ENCODE measurements at places on chromosomes 11 and 22.

DNA sequence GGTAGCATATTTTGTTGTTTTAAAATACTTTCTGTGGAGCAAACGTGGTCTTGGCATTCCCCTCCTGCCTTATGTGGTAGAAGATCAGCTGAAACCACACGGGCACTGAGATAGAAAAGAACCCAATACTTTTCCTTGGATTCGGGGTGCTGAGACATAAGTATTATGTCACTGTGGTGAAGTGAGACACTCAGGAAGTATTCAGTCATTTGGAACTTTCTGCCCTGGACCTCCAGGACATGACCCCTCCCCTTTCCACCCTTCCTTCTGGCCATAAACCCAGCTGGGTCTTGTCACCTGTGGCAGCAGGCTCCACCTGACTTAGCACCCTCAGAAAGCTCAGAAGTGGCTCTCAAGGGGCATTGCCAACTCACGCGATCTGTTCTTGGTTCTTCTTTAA is 123.4 kb downstream of the SWAP70 start:
- no peak for DNase-seq

GRCh38 chr11:65338676-65339075 is 5.0 kb downstream of the DPF2 start:
- no peak for DNase-seq

DNA sequence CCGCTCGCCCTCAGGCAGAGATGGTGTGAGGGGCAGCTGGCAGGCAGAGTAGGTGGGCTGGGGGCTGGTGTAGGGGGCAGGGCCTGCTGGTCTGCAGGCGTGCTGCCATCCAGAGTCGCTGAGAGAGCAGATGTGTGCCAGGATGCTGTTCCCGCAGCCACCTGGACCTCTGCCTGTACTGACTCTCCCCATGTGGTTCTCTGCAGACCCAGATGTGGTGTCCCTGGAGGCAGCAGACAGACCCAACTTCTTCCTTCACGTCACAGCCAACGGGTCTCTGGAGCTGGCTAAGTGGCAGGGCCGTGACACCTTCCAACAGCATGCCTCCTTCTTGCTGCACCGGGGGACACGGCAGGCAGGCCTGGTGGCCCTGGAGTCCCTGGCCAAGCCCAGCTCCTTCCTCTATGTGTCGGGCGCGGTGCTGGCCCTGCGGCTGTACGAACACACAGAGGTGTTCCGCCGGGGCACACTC is 58.6 kb downstream of the OTOG start:
- DNase-seq: no peak

GRCh38 chr22:46775850-46776826 is 13.7 kb downstream of the TBC1D22A start:
- no peak for DNase-seq

DNA sequence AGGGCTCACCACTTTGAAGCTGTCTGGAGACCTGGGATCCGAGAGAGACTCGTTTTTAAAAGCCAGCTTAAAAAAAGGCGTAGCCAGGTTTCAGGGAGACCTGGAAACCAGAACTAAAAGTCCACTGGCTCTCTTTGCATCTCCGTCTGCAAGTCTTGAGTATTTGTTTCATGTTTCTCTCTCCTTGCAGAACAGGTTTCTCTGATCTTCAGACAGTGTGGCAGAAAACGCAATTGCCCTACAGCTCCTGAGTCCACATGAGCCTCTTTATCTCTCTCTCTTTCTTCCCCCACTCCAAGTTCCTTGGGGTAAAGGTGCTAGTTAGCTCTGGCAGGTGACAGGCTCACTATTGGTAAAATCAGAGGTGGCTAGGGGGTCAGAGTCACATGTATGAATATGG is 67.0 kb upstream of the AMPD3 start:
- no peak for DNase-seq

DNA sequence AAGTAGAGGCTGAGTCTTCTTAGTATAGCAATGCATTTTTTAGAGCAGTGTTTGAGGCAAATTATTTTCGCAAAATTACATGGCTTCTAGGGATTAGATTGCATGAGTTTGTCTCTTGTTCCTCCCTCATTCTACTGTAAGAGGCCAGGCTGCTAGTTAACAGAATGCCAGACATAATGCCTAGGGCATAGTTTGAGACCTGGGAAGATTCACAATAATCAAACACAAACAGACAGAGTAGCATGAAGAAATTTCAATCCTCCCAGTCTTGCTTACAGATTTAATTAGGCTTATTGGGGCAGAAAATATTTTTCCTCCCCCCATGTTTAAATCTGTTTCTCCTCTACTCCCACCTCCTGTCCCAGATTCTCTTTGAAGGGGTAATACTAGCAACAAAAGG is 48.3 kb downstream of the ARHGEF12 start:
- peak; percentile 38 for DNase-seq

DNA sequence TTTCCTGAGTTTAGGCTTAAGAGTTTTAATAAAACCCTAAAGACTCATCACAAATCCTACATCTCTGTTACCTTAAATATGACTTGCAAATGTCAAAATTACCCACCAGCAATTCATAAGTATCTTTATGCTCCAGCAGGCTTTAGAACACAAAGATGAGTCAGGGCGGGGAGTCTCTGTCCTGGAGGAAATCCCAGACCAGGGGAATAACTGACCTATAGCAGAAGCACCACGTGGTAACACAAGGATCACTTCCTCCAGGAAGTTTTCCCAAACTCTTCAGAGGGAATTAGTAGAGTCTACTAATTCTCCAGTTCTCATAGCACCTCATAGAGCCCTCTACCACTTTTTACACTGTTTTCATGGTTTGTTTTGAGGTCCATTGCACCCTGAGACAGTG is 217.0 kb downstream of the NAV2 start:
- DNase-seq: no peak

All from mesendoderm (in vitro differentiated cells).